Naive thymus-derived CD8-positive, alpha-beta T cell (primary cell): ENCODE measurements at places on chromosomes 6 and 20.

GRCh38 chr20:21105429-21106170 lies 558 bp downstream of the LINC00237 start:
- peaks cover 40% of the 10 kb centered on the region for H3K4me1 ChIP-seq
- H3K36me3 ChIP-seq: peaks cover 10% of the 10 kb centered on the region
- no peak for DNase-seq
- H3K4me3 ChIP-seq: no peak overlapping the region
- H3K27me3 ChIP-seq: peaks cover 46% of the 10 kb centered on the region
- no peak overlapping the region for H3K27ac ChIP-seq

DNA sequence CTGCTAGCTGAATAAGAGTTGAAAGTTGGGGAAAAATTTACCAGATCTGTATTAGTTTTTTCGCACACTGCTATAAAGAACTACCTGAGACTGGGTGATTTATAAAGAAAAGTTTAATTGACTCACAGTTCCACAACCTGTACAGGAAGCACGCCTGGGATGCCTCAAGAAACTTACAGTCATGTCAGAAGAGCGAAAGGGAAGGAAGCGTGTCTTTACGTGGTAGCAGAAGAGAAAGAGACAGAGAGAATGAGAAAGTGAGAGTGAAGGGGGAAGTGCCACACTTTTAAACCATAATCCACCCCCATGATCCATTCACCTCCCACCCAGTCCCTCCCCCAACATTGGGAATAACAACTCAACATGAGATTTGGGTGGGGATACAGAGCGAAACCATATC lies 79.6 kb downstream of the KHDC1L start:
- peaks cover 9% of the 10 kb centered on the region for H3K36me3 ChIP-seq
- DNase-seq: no peak
- H3K27ac ChIP-seq: no peak overlapping the region
- peaks cover 1% of the 10 kb centered on the region for H3K4me1 ChIP-seq
- H3K4me3 ChIP-seq: no peak overlapping the region
- no peaks in the 10 kb centered on the region for H3K27me3 ChIP-seq

- H3K4me1 ChIP-seq: no peaks in the 10 kb centered on the region
- H3K27ac ChIP-seq: no peak overlapping the region
- DNase-seq: no peak
- H3K27me3 ChIP-seq: no peaks in the 10 kb centered on the region
- no peaks in the 10 kb centered on the region for H3K36me3 ChIP-seq
Measured at GRCh38 chr20:33083544-33084340, 4.3 kb downstream of the BPIFB4 start.

- H3K4me3 ChIP-seq: no peak overlapping the region
- H3K27ac ChIP-seq: no peak overlapping the region
- DNase-seq: no peak
- peaks cover 54% of the 10 kb centered on the region for H3K27me3 ChIP-seq
- no peaks in the 10 kb centered on the region for H3K4me1 ChIP-seq
Measured at GRCh38 chr6:73349311-73349710, 4.8 kb downstream of the DPPA5 start.

GRCh38 chr6:16253399-16254144 lies 15.2 kb downstream of the GMPR start:
- peaks cover 2% of the 10 kb centered on the region for H3K27me3 ChIP-seq
- no peak overlapping the region for H3K27ac ChIP-seq
- H3K4me1 ChIP-seq: no peaks in the 10 kb centered on the region

DNA sequence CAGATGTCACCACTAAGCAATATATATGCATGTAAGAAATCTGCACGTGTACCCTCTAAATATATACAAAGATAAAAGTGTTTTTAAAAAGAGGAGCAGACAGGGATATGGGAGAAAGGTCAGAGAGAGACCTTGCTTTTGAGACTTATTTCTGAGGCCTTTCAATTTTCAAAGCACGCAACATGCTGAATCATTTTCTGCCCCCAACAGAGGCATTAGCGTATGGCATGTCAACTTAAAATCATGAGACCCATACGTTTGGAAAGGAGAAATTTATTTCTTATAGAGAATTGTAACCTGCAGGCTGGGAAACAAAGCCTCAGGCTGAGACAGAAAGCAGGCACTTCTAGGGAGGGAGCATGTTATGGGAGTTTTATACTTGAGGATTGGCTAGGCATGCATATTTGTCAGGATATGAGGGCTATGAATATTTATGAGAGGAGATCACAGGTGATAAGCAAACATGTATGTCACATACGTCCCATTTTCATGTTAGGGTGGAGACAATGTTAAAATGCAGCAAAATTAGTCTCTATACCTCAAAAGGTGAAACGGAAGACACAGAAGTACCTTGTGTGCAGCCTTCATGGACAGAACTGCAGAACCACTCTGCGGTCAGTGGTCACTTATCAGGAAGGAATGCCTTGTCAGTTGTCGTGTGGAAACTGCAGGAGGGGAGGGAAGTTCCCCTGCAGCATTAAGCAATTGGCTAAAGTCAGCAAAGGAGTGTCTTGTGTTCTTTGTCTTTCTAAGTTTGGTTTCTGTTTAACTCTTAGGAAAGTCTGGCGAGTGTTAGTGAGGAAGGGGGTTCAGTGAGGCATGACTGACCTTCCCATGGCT lies 6.3 kb upstream of the GABRR2 start:
- no peak overlapping the region for H3K27ac ChIP-seq
- H3K4me3 ChIP-seq: no peak overlapping the region
- peaks cover 17% of the 10 kb centered on the region for H3K36me3 ChIP-seq

- H3K4me3 ChIP-seq: no peak overlapping the region
- no peaks in the 10 kb centered on the region for H3K27me3 ChIP-seq
- H3K27ac ChIP-seq: no peak overlapping the region
- peak; percentile 68 for DNase-seq
Measured at GRCh38 chr6:37029249-37029971, 24.0 kb downstream of the FGD2 start.

DNA sequence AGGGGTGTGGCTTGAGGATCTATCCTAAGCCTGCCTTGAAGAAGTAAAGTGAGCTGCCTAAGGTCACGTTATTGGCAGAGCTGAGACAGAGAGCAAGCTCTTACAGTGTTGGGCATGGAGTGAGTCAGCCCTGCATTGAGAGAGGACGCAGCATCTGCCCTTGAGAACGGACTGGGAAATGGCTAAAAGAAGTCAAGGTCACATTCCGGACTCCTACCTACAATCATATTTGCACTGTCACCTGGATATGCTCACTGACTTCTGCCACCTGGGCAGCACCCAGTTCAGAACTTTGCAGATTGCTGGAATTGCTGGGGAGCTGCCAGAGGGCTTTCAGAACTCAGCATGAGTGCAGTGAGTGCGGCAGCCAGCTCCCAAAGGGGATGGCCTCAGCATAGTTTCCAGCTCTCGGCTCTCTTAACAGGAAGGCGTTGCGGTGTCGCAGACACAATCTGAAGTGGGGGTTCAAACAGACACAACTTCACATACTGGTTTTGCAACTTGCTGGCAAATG lies 199.3 kb upstream of the SGK1 start:
- H3K27me3 ChIP-seq: no peaks in the 10 kb centered on the region
- H3K36me3 ChIP-seq: no peaks in the 10 kb centered on the region
- peak; percentile 12 for DNase-seq
- H3K27ac ChIP-seq: peak overlapping the region; percentile 76
- H3K4me1 ChIP-seq: peaks cover 42% of the 10 kb centered on the region

DNA sequence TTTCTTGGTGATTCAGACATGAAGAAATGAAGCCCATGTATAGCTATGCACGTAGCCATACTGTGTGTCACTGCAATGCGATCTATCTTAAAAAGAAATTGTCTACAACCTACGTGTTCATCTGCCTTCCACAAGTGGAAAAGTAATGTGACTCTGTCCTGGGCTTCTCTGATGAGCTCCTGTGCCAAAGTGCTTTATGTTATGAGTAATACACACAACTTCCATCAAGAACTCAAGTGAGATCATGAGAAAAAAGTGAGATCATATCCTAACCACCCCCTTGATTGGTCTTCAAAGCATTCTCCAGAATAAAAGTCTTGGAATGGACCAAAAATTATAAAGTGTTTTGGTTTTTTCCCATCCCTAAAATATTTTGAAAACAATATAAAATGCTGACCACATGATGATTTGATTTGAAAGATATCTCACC lies 114.3 kb downstream of the DST start:
- H3K36me3 ChIP-seq: no peaks in the 10 kb centered on the region
- H3K4me1 ChIP-seq: no peaks in the 10 kb centered on the region
- no peaks in the 10 kb centered on the region for H3K27me3 ChIP-seq
- DNase-seq: no peak
- H3K27ac ChIP-seq: no peak overlapping the region

DNA sequence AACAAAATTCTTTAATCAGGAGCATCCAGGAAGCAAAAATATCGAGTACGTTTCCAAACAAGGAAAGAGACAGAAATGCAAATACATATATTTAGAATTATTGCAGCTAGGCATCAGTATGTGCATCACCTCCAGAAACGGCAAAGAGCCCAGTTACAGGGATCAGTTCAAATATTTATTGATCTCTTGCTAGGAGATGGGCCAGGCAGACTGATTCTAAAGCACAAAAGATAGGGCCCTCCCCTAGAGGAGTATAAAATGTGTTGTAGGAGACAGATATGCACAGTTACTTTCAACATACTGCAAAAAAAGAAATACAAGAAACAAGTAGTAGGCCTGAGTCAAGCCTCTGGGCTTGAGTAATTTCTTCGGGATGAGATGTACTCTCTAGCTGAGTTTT lies 80.7 kb upstream of the NHSL1 start:
- no peaks in the 10 kb centered on the region for H3K36me3 ChIP-seq
- no peaks in the 10 kb centered on the region for H3K4me1 ChIP-seq

DNA sequence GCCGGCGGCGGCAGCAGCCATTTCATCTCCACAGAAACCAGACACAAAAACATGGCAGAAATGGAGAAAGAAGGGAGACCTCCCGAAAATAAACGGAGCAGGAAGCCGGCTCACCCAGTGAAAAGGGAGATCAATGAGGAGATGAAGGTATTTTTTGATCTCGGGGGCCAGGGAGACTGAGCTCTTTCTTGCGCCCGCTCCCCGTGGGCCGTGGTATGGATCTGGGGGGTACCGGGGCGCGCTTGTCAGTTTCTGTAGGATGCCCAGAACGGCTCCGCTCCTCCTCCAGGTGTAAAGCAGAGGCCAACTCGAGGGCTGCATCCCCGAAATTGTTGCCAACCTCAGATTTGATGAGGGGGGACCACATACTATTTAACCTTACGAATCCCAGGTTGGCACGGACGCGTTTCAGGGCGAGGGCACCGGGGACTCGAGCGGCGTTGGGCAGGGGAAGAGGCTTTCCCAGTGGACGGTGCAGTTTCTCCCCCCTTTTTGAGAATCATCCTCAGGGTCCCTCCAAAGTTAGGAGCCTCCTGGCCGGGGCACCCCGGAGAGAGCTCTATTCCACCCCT lies 735 bp downstream of the SOBP start:
- no peak for DNase-seq
- H3K4me1 ChIP-seq: peaks cover 32% of the 10 kb centered on the region
- no peaks in the 10 kb centered on the region for H3K36me3 ChIP-seq
- H3K4me3 ChIP-seq: peak overlapping the region; percentile 92

GRCh38 chr6:43097502-43097901 lies 21.4 kb downstream of the PTK7 start:
- H3K4me1 ChIP-seq: peaks cover 15% of the 10 kb centered on the region
- no peaks in the 10 kb centered on the region for H3K36me3 ChIP-seq
- no peak overlapping the region for H3K27ac ChIP-seq
- no peak for DNase-seq
- H3K4me3 ChIP-seq: no peak overlapping the region
- no peaks in the 10 kb centered on the region for H3K27me3 ChIP-seq

DNA sequence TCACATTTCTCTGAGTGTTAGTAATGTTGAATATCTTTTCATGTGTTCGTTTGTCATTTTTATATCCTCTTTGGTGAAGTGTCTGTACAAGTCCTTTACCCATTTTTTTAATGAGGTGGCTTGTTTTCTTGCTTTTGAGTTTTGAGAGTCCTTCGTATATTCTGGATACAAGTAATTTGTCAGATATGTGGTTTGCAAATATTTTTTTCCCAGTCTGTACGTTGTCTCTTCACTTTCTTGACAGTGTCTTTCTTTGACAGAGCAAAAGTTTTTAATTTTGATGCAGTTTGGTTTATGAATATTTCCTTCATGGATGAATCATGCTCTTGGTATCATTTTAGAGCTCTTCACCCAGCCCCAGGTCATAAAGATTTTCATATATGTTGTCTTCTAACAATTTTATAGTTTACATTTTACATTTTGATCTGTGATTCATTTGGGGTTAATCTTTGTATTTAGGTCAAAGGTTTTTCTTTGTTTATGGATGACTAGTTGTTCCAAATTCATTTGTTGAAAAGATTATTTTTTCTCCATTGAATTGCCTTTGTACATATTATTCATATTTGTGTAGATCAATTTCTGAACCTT lies 152.5 kb downstream of the MRPL14 start:
- H3K27ac ChIP-seq: no peak overlapping the region
- no peaks in the 10 kb centered on the region for H3K36me3 ChIP-seq
- H3K27me3 ChIP-seq: peaks cover 17% of the 10 kb centered on the region
- no peak for DNase-seq
- no peaks in the 10 kb centered on the region for H3K4me1 ChIP-seq

- no peaks in the 10 kb centered on the region for H3K36me3 ChIP-seq
- H3K27me3 ChIP-seq: no peaks in the 10 kb centered on the region
- peak; percentile 34 for DNase-seq
- H3K4me3 ChIP-seq: no peak overlapping the region
Measured at GRCh38 chr20:38136421-38137245, 28.4 kb downstream of the TGM2 start.

DNA sequence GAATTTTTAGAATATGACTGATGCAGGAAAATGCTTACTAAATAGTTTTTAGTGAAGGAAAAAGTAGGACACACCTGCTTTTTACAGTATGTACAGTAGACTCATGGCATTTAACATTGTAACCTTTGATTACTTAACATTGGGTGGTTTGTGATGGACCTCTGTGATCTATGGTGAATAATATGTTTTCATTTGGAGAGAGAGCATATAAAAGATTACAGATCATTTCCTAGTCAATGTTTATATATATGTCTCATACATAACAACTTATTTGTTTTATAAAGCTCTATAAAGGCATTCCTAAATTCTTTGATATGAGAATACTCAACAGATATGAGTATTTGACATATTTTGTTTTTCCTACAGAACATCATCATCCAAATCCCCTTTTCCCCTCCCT lies 129.3 kb upstream of the PDE7B start:
- H3K27me3 ChIP-seq: no peaks in the 10 kb centered on the region
- DNase-seq: no peak
- peaks cover 17% of the 10 kb centered on the region for H3K36me3 ChIP-seq
- no peak overlapping the region for H3K4me3 ChIP-seq

DNA sequence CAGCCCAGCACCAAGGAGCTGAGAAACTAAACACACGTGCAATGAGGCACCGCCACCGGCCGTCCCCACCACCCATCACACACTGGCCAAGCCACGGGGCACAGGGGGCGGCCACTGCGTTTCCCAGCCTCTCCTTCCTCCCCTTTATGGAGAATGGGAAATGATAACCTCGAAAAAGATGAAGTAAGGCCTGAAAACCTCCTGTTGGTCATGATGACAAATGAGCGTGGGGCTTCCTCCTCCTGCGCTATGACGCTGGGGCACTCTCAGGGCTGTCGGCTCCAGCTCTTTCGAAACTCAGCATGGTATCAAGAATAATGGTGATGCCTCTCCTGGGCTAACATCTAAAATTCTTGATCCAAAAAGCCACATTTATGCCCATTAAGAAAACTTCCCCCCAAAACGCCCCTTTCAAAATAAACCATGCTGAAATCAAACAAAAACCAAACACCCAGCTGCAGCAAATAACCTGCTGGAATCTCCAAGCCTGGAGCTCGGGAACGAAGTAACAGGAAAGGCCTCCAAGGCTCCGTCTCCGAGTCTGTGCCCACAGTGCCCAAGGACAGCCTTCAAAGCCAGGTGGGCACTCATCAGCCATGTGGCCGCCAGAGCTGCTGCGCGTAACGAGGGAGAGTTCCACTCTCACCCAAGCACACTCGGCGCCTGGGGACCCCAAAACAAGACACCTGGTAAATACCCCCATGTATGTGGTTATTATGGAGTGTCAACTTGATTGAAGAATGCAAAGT lies 50.0 kb downstream of the TAF4 start:
- peak; percentile 10 for DNase-seq
- peaks cover 2% of the 10 kb centered on the region for H3K36me3 ChIP-seq
- H3K27ac ChIP-seq: no peak overlapping the region
- no peaks in the 10 kb centered on the region for H3K27me3 ChIP-seq
- H3K4me3 ChIP-seq: no peak overlapping the region
